LHCN-M2 (cell line): ENCODE measurements at places on chromosomes 12 and 14. TPM values are rescaled to one million over a fixed set of nuclear protein-coding genes. Genes with fewer than 3 reads are reported as not detected.

The CLEC4D gene
- total RNA-seq = not detected in 2 replicates

The TROAP gene
- total RNA-seq = 30.0 and 32.8 TPM in 2 replicates

The CCDC60 gene
- total RNA-seq = not detected in 2 replicates

The LPCAT3 gene
- 14.6 and 20.4 TPM in 2 replicates for total RNA-seq

DNA sequence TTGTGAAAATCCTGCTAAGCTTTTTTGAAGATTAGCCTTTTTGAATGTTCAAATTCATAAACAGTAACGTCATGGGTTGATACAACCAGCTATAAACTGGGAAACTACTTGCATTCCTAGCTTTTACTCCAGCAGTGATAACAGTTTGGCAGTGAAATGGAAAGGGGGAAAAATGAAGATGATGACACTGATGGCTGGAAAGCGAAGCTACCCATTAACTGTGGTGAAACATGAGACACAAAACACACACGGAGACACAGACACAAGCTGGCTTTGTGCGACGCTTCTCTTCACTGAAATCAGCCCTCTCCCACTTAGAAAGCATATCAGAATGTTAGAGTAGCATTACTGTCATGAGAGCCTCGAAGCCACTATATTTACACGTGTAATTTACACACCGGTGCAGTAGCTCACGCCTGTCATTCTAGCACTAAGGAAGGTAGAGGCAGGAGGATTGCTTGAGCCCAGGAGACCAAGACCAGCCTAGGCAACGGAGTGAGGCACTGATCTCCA lies 15.7 kb downstream of the VPS37B start:
- DNase-seq = no peak

GRCh38 chr12:47746523-47746922 lies 12.2 kb downstream of the RAPGEF3 start:
- no peak for DNase-seq

GRCh38 chr14:74804219-74804825 lies 41.2 kb downstream of the YLPM1 start:
- DNase-seq = peak; percentile 42

DNA sequence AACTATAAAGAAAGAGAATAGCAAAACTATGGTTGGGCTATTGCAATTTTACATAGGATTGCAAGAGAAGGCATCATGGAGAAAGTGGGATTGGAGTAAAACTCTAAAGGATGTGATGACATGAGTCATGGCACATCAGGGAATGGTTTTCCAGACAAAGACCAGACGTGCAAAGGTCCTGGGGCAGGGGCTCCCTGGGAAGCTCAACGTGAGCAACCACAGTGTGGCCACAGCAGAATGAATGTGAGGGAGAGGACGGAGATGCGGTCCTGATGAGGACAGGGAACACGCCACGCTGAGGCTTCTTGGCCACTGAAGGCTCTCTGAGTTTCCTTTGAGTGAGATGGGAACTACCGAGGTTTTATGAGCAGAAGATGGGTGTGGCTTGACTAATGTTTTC lies 38.2 kb downstream of the FZD10 start:
- DNase-seq = no peak

- no peak for DNase-seq
Observed at GRCh38 chr12:47910486-47910885, 5.7 kb upstream of the VDR start.

DNA sequence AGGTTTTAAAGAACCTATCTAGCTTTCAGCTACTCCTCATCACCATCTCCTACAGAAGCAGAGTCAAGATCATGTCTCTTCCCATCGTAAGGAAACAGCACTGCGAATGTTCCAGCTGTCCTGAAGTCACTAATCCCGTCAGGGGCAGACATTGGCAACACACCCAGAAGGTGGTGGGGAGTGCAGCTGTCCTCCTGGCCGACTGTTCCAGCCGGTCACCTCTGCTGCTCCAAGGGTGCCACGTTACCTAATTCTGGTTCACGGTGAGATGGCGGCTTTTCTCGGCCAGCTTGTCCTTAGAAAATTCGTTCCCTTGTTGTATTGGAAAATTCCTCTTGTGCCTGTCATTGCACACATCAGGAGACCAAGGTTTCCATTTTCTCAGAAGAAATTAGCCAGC lies 196.2 kb downstream of the ZFP36L1 start:
- peak; percentile 96 for DNase-seq
